ENCODE measurements at places on chromosomes 1 and 21. TPM values are rescaled to one million over a fixed set of nuclear protein-coding genes. Genes with fewer than 3 reads are reported as not detected.

GRCh38 chr1:205016584-205016983, 26.4 kb upstream of the CNTN2 start:
- no peak overlapping the region for H3K4me3 ChIP-seq
- no peaks in the 10 kb centered on the region for H3K36me3 ChIP-seq
- H3K27me3 ChIP-seq: no peaks in the 10 kb centered on the region
- peaks cover 3% of the 10 kb centered on the region for H3K4me1 ChIP-seq
- no peak overlapping the region for H3K27ac ChIP-seq

DNA sequence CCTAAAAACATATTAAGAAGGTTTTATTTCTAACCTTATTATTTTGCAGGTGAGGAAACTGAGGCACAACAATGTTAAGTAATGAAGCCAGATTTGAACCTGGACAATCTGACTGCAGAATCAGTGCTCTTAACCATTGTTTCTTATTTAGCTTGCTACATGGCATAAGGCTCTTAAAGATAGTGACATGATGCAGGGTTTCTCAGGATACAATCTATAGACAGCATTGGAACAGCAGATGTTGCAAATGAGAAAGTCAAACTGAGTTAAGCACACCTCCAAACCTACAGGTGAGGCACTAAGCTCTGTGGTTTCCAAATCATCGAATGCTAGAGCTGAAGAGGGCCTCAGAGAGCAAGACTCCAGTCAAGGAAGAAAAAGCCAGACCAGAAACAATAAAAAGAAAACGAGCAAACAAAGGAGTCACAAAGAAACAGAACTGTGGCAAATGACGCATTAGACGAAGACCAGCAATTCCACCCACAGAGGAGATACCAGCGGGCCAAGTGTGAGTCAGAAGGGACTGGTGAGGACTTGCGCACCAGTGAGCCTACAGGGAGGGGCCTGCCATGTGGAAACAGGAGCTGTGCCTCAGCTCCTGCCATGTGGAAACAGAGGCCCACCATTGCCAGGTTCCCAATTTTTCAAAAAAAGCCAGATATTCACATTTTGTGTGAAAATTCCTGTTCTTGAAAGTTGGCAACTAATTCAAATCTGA, 14.4 kb downstream of the CD58 start:
- no peak overlapping the region for H3K27ac ChIP-seq
- H3K4me1 ChIP-seq: peaks cover 6% of the 10 kb centered on the region
- no peaks in the 10 kb centered on the region for H3K27me3 ChIP-seq
- no peaks in the 10 kb centered on the region for H3K36me3 ChIP-seq

Gene CD53
- 0.15 TPM for total RNA-seq

- H3K36me3 ChIP-seq: no peaks in the 10 kb centered on the region
- no peaks in the 10 kb centered on the region for H3K4me1 ChIP-seq
- H3K4me3 ChIP-seq: no peak overlapping the region
- no peak overlapping the region for H3K27ac ChIP-seq
- H3K27me3 ChIP-seq: no peaks in the 10 kb centered on the region
Measured at GRCh38 chr1:165815725-165816124, 11.7 kb upstream of the UCK2 start.

- H3K4me1 ChIP-seq: no peaks in the 10 kb centered on the region
- no peaks in the 10 kb centered on the region for H3K36me3 ChIP-seq
- DNase-seq: peak; percentile 69
- H3K27ac ChIP-seq: no peak overlapping the region
- no peak overlapping the region for H3K4me3 ChIP-seq
Measured at GRCh38 chr1:70528590-70529333, 117.7 kb downstream of the CTH start.

- DNase-seq: no peak
- no peak overlapping the region for H3K4me3 ChIP-seq
- no peaks in the 10 kb centered on the region for H3K27me3 ChIP-seq
- peaks cover 36% of the 10 kb centered on the region for H3K36me3 ChIP-seq
Measured at GRCh38 chr21:46264690-46265144, 20.7 kb downstream of the MCM3AP start.

Gene BMP8B
- 0.42 TPM for total RNA-seq

GRCh38 chr1:55337801-55338447, 122.8 kb upstream of the USP24 start:
- H3K27ac ChIP-seq: no peak overlapping the region
- no peak overlapping the region for H3K4me3 ChIP-seq
- H3K4me1 ChIP-seq: no peaks in the 10 kb centered on the region
- H3K36me3 ChIP-seq: no peaks in the 10 kb centered on the region
- no peaks in the 10 kb centered on the region for H3K27me3 ChIP-seq
- DNase-seq: peak; percentile 61

Gene PTGER3
- total RNA-seq: 0.26 TPM

DNA sequence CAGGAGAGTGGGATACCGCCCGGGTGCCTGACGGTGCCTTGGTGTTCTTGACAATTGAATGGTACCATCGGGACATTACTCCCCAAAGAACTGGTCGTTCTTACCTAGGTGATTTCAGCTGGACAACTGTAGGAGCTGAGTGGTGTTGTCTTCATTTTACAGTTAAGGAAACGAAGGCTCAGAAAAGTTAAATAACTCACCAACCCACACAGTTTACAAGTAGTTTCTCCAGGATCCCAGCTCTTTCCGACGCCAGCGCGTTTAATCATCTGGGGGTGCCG, 1.6 kb downstream of the PIK3CD start:
- no peak overlapping the region for H3K27ac ChIP-seq
- no peaks in the 10 kb centered on the region for H3K36me3 ChIP-seq
- no peak for DNase-seq

DNA sequence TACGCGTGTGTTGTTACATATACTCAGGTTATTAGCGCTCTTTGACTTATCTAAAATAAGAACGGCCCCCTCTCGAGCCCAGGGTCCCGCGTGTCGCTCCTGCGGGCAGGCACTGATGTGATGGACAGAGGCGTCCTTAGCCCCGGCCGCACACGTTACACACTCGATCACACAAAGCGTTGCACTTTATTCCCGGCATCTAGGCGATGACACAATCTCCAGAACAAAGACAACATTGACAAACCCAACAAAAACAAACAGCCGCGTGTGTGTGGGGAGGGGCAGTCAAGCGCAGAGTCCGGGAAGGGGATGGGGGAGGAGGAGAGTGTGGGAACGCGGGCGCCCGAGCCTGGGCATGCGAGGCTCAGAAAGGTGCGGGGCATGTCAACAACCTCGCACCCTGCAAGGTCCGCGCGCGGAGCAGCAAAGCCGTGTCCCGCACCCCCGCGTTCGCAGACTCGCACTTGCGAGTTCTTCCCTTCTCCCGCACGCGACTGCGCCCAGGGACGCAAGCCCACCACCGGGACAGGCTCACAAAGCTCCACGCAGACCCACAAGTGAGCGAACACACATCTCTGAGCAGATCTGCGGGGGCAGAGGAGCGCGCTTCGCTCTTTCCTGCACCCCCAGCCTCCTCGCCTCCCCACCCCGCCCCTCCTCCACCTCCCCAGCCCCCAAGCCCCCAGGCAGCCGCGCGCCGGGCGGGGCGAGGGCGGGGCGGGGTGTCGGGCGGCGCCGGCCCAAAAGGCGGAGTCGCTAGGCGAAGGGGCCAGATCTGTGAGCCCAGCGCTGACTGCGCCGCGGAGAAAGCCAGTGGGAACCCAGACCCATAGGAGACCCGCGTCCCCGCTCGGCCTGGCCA, at the start of gene EFNA1:
Gene EFNA1 (plus strand): TSS at position 772 of the 862 bp plus-strand sequence. CDS start 102 bp downstream, outside the sequence.
- H3K4me1 ChIP-seq: no peaks in the 10 kb centered on the region
- DNase-seq: peak; percentile 56
- no peak within 1 kb of the TSS for H3K27ac ChIP-seq
- H3K36me3 ChIP-seq: peaks cover 12% of the 10 kb centered on the region

DNA sequence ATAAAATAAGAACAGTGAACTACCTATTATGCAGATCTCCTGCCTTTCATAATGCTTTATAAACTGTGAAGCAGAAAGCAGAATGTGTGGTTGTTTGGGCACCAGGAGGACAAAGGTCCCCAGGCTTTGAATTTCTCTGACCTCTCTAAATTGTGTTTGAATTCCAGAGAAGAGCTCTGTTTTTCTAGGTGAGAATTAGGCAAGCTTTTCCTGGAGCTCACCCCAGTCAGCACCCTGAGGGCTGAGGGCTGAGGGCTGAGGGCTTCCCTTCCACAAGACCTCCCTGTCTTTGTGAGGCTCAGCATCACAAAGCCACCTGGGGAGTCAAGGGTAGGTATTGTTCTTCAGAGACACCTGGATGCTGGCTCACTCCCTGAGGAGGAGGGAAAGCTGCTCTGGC, 45.5 kb upstream of the LRIG2 start:
- DNase-seq: peak; percentile 92
- peak overlapping the region; percentile 83 for H3K27ac ChIP-seq
- H3K4me3 ChIP-seq: peak overlapping the region; percentile 65
- H3K27me3 ChIP-seq: no peaks in the 10 kb centered on the region

DNA sequence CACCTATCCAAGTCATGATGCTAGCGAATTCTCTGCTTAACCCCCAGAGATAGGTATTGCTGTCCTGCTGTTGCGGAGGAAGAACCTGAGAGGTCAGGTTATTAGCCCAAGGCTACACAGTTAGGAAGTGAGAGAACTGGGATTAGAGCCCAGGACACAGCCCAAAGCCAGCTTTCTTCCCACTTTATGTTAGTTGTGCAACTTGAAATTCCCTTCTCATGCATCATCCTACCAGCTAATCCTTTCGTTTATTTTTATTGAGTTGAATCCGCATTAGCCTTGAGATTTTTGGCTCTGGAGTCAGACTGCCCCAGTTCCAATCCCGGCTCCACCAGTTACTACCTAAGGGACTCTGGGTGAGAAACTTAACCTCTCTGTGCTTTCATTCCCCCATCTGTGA, 65.4 kb downstream of the PLEKHA6 start:
- H3K4me1 ChIP-seq: no peaks in the 10 kb centered on the region
- no peaks in the 10 kb centered on the region for H3K27me3 ChIP-seq
- DNase-seq: no peak
- H3K4me3 ChIP-seq: no peak overlapping the region

DNA sequence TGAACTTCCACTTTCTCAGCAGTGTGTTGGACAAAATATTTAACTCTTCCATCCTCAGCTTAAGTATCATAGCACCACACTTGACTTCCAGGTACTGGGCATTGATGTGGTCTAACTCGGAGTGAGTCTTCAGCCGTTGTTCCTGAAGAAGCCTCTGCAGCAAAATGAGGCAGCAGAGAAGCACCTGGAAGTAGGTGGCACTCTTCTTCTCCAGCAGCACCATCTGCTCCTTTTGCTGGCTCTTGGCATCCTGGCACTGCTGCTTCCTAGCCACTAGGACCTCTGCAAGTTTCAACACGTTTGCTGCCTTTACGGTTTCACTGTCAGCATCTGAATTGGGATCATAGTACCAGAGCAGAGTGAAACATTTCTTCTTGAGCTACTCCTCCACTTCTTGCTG, 162.5 kb upstream of the GORAB start:
- no peaks in the 10 kb centered on the region for H3K4me1 ChIP-seq
- H3K4me3 ChIP-seq: no peak overlapping the region
- no peaks in the 10 kb centered on the region for H3K36me3 ChIP-seq
- H3K27ac ChIP-seq: no peak overlapping the region

DNA sequence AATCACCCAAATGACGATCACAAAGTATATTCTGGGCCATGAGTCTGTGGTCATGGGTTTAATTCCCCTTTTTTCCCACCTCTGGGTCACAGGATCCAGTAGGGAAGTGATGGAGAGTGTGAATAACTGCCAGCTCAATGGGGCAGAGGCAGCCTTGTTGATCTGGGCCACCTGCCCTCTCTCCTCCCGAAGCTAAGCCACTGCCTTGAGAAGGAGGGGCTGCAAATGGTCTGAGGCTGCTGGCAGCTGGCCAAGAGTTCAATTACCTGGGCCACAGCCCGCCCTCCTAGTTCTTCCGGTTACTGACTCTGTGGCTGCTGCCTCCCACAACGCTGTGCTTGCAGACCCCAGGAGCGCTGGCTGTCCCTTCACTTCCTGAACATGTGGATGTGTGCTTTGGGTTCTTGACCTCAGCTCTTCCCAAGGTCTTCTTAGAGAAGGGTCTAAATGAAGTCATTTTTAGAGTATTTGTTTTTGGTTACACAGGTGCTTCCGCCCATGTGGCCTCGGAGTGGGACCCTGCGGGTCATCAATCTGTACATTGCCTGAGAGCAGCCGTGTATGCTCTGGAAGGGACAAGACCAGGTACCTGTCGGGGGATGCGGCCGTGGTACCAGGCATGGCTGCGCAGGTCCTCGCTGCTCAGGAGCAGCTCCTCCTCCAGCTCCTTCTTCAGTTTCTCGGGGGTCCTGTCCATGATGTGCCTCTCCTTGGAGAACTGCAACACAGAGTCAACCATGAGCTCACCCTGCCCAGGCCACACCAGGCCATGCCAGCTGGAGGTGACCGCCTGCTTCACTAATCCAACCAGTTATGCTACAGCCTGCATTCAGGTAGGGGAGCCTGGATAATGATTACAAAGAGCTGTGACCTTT, 89.7 kb downstream of the BCAR3 start:
- peaks cover 16% of the 10 kb centered on the region for H3K36me3 ChIP-seq
- H3K4me3 ChIP-seq: no peak overlapping the region
- no peaks in the 10 kb centered on the region for H3K27me3 ChIP-seq
- peaks cover 14% of the 10 kb centered on the region for H3K4me1 ChIP-seq

- H3K36me3 ChIP-seq: no peaks in the 10 kb centered on the region
- no peak overlapping the region for H3K27ac ChIP-seq
- H3K4me3 ChIP-seq: no peak overlapping the region
- no peak for DNase-seq
- H3K27me3 ChIP-seq: no peaks in the 10 kb centered on the region
- peaks cover 3% of the 10 kb centered on the region for H3K4me1 ChIP-seq
Measured at GRCh38 chr1:222109836-222110235, 367.9 kb upstream of the DUSP10 start.

DNA sequence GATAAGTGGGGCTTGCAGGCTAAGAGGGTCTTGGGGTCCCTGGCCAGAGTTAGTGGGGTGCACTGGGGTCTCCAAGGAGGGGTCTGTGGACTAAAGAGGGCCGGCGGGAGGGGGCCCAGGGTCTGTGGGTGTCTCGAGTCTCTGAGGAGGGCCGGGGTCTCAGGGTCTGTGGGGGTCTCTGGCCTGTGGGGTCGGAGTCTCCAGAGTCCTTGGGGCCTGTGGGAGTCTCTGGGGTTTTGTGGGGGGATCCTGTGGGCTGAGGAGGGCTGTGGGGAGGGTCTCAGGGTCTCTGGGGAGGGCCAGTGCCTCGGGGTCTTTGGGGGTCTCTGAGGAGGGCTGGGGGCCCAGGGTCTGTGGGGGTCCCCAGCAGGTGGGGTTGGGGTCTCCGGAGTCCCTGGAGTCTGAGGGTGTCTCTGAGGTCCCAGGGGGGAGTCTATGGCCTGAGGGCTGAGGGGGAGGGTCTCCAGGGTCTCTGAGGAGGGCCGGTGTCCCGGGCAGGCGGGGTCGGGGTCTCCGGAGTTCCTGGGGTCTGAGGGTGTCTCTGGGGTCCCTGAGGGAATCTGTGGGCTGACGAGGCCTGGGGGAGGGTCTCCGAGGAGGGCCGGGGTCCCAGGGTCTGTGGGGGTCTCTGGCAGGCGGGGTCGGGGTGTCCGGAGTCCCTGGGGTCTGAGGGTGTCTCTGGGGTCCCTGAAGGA, 628 bp upstream of the PLEKHM2 start:
- H3K27ac ChIP-seq: no peak overlapping the region
- no peaks in the 10 kb centered on the region for H3K27me3 ChIP-seq
- H3K4me1 ChIP-seq: peaks cover 3% of the 10 kb centered on the region
- DNase-seq: no peak

- no peak overlapping the region for H3K27ac ChIP-seq
- H3K36me3 ChIP-seq: no peaks in the 10 kb centered on the region
- no peaks in the 10 kb centered on the region for H3K27me3 ChIP-seq
- DNase-seq: no peak
Measured at GRCh38 chr1:208332774-208333126, 88.6 kb upstream of the PLXNA2 start.

Gene CFHR1
- not detected for total RNA-seq

Gene CSTB
- 40.7 TPM for total RNA-seq
